ENCODE measurements at places on chromosomes 11 and 22.

GRCh38 chr22:40473703-40474102 lies 103.3 kb downstream of the SGSM3 start:
- no peak for DNase-seq

- DNase-seq, result no peak
These were observed 147.7 kb downstream of the ATXN10 start for GRCh38 chr22:45819305-45819704.

DNA sequence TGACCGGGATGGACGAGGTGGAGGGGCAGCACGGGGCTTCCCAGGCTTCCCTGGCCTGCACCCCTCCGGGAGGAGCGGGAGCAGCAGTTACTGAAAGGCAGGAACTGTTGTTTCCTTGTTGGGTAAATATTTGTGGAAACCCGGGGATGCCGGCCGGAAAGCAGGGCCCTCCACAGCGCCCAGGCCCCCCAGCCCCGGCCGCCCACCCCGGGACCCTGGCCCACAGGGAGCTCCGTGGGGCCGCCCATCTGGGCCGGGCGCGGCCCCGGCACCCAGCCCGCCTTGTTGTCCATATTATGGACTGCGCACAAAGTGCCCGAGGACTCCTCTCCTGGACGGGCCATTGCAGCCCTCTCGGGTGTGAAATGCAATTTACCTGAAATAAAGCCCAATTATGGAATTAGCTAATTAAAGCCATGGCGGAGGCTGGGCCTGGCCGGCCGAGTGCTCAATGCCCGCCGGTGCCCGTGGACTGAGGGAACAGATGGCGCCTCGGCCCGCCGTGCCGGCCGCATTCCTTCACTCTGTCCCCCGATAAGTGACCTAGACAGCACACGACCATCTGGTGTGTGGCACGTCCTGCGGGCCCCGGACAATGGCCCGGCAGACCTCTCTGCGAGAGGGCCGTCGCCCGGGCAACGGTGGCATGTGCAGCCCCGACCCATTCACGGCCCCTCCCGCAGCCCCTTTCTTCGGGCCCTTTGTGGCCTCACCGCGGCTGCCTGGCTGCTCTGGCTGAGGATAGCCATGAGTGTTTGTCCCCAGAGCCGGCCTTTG lies 35.4 kb downstream of the CDKN1C start:
- no peak for DNase-seq

DNA sequence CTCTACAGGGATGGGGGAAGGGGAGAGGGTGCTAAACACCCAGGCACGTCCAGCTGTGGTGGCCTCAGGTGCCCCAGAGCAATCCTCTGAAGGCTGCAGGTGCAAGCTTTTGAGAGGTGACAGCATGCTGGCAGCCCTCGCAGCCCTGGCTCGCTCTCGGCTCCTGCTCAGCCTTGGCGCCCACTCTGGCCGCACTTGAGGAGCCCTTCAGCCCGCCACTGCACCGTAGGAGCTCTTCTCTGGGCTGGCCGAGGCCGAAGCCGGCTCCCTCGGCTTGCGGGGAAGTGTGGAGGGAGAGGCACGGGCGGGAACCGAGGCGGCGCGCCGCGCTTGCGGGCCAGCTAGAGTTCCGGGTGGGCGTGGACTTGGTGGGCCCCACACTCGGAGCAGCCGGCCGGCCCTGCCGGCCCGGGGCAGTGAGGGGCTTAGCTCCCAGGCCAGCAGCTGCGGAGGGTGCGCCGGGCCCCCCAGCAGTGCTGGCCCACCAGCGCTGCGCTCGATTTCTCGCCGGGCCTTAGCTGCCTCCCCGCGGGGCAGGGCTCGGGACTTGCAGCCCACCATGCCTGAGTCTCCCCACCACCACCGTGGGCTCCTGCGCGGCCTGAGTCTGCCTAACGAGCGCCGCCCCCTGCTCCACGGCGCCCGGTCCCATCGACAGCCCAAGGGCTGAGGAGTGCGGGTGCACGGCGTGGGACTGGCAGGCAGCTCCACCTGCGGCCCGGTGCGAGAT lies 112.1 kb downstream of the TRIM29 start:
- no peak for DNase-seq
